ENCODE measurements at places on chromosomes 5 and 9.

- no peak for DNase-seq
Observed at GRCh38 chr9:106701611-106702010, 161.4 kb upstream of the ZNF462 start.

DNA sequence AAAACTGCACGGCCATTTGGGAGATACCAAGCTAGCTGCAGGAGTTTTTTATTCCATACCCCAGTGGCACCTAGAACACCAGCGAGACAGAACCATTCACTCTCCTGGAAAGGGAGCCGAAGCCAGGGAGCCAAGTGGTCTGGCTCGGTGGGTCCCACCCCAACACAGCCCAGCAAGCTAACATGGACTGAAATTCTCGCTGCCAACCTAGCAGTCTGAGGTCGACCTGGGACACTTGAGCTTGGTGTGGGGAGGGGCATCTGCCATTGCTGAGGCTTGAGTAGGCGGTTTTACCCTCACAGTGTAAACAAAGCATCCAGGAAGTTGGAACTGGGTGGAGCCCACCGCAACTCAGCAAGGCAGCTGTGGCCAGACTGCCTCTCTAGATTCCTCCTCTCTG is 108.9 kb upstream of the CHD1 start:
- DNase-seq: no peak

- no peak for DNase-seq
Observed at GRCh38 chr9:27396495-27396894, 99.5 kb upstream of the EQTN start.

GRCh38 chr5:35237580-35238376 is 7.5 kb upstream of the PRLR start:
- DNase-seq: no peak

- no peak for DNase-seq
Observed at GRCh38 chr5:84632418-84632817, 247.7 kb upstream of the EDIL3 start.

All from pancreas (tissue), 10 donors.